Activated naive CD4-positive, alpha-beta T cell treated with anti-CD3 and anti-CD28 coated beads, Interleukin-2, amount 50 U/mL, for 72 hours (primary cell): ENCODE measurements at places on chromosomes 16 and 17. TPM values are rescaled to one million over a fixed set of nuclear protein-coding genes. Genes with fewer than 3 reads are reported as not detected.

The ATP1B2 gene
- not detected for total RNA-seq

The PYDC1 gene
- total RNA-seq, result not detected

The CNEP1R1 gene
- total RNA-seq, result 26.9 TPM

The CTU2 gene
- total RNA-seq, result 32.2 TPM

The PRR29 gene
- 0.86 TPM for total RNA-seq

The SLFN12L gene
- total RNA-seq, result 43.2 TPM

The LITAFD gene
- not detected for total RNA-seq
